ELR (cell line): ENCODE measurements at places on chromosomes 3 and 15.

GRCh38 chr3:126127452-126127851 lies 43.5 kb upstream of the SLC41A3 start:
- DNase-seq, result no peak

- DNase-seq, result no peak
Observed at GRCh38 chr3:124372775-124373174, 357.5 kb upstream of the UMPS start.

- peak; percentile 49 for DNase-seq
Observed at GRCh38 chr3:5188419-5189221, 1.1 kb downstream of the EDEM1 start.

GRCh38 chr15:32849769-32850668 lies 132.2 kb downstream of the GREM1 start:
- peak; percentile 95 for DNase-seq

GRCh38 chr3:153003441-153003840 lies 158.6 kb upstream of the RAP2B start:
- no peak for DNase-seq

GRCh38 chr15:41891946-41892345 lies 1.9 kb downstream of the SPTBN5 start:
- no peak for DNase-seq

DNA sequence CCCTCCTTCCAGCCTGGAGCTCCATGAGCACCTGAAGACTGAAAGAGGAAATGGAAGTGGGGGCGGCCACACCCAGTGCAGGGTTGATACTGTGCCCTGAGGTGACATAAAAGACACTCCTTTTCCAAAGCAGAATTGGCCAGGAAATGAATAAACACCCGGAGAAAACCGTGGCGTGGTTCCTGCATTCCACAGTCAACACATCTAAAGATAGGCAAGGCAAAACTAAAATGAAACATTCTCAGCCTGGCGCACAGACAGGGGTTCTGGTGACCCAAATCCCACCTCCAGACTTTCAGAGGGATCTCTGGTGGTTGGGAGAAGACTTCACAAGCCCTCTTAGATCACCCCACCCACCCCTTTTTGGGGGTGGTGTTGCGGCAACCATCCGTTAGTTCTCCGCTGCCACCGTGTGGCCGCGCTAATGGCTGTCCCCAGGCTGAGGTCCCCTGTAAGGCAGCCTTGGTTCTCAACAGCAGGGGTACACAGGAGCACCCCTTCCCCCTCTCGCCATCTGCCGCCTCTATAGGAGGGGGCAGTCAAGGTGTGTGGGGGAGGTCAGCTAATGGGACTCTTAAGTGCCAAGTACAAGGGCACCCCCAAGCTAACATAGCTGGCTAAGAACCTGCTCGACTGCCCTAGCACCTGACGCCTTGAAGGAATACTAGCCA lies 2.5 kb upstream of the MST1R start:
- peak; percentile 66 for DNase-seq

- no peak for DNase-seq
Observed at GRCh38 chr3:154086286-154086685, 34.9 kb upstream of the ARHGEF26 start.

GRCh38 chr3:179450901-179451264 lies 387 bp downstream of the GNB4 start:
- DNase-seq, result peak; percentile 66
